ENCODE measurements at places on chromosomes 16 and 17.
A peak's percentile ranks its signal among the peaks of the same experiment; 100 is the strongest.

GRCh38 chr17:34484193-34484733, 95.1 kb upstream of the TMEM132E start:
- DNase-seq: no peak

GRCh38 chr17:74957935-74958740, 14.4 kb downstream of the HID1 start:
- peak; percentile 82 for DNase-seq

- no peak for DNase-seq
These were observed 53.9 kb downstream of the NKD1 start for GRCh38 chr16:50602126-50602525.

- no peak for DNase-seq
These were observed 24.0 kb downstream of the CCR7 start for GRCh38 chr17:40541060-40541872.

DNA sequence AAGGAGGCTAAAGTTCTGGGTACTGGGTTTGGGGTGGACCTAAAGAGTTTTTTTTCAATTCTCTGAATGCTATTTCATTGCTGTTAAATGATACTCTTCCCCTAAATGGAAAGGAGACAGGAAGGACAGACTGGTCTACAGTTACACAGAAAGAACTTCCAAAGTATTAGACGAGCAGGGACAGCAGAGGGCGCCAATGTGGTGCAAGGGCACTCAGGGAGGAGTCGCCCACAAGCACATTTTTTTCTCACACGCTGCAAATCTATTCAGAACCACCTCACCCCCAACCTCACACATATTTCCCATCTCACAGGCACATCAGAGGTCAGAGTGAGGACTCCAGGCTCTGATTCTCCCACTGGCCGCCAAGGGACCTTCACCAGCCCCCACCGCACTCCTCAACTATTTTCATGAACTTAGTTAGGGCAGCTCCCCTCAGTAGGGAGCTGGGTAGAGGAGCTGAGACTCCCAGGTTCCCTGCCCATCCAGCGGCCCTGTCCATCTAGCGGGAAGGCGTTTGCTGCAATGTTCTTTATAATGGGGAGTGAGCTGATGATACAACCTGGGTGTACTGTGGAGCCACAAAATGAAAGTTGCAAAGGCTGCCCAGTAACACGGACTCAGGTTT, 6.8 kb upstream of the CA4 start:
- DNase-seq: no peak

DNA sequence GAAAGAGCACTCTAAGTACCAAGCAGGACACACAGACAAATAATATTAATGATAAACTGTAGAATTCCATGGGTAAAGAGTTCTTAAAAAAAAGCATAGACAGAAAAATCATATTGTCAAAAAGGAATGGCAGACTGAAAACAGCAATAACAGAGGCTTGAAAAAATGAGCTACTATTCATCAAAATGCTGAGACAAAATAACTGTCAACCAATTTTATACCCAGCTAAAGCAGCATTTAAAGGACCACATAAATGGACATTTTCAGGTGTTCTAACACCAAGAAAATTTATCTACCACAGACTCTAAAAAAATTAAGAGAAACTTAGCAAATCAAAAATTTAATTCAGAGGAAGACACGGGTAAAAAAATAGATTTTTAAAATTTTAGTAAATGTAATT, 119.1 kb downstream of the DYNLRB2 start:
- no peak for DNase-seq

DNA sequence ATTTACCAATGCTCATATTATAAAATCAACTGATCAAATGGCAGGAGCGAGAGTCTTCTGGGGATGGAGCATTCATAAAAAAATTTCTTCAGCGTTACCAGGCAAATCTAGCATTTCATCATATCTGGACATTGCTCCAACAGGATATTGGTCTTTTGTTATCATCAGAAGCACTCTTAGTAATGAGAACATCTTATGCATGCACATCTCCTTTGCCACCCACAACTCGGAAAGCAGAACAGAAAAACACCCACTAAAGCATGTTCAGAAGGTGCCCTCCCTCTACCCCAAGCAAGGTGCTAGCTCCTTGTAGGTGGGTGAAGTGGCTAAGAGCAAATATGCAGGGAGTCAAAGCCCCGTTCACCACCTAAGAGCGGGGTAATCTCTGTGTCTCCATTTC, 18.9 kb downstream of the ARHGAP17 start:
- DNase-seq: no peak

DNA sequence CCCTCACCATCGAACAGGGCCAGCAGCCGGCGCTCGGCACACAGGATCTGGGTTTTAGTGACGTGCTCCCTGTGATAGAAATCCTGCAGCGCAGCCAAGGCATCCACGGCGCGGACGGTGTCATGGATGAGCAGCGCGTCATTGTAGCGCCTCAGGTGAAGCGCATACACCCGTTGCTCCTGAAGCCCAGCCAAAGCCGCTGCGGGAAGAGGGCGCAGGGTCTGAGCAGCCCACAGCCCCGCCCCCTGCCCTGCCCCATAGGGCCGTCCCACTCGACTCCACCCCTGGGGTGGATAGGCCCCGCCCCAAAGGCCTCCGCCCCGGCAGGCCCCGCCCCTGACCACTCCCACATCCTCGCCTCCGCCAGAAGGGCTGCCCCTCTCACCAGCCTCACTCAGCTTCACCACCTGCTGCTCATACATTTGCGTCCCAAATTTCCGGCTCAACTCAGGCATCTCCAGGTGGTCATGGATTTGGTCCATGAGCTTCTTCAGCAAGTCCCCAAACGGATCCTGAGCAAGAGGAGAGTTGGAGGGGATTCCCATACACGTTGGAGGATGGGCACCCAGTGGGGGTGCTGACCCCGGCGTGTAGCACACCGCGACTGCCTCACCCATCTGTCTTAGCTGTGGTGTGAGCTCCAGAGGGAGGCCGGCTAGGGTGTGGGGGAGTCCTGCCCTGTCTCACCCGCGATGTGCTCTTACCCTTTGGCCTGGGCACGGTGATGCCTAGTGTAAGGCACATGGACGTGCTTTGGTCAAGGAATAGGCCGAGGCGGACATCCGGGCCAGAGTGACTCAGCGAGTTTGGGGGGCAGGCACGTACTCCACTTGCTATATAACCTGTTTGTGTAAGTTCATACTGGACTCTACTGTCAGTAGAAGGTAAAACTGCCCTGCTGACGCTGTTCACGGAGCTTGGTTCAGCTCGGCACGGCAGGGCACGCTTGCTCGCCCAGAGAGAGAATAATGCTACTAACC, 4.6 kb downstream of the DHX58 start:
- DNase-seq: no peak

Measured in left forelimb (tissue), 1 donor.